ENCODE measurements at places on chromosomes 4 and X.

- H3K27me3 ChIP-seq, result no peaks in the 10 kb centered on the region
- no peak overlapping the region for H3K4me3 ChIP-seq
- H3K4me1 ChIP-seq, result no peaks in the 10 kb centered on the region
- DNase-seq, result no peak
- no peak overlapping the region for H3K27ac ChIP-seq
Observed at GRCh38 chrX:22690116-22690515, 309.6 kb upstream of the DDX53 start.

- H3K27me3 ChIP-seq, result no peaks in the 10 kb centered on the region
- no peak overlapping the region for H3K4me3 ChIP-seq
- no peak overlapping the region for H3K27ac ChIP-seq
- no peak for DNase-seq
Observed at GRCh38 chrX:10884246-10884645, 226.9 kb upstream of the HCCS start.

- no peak for DNase-seq
- H3K4me3 ChIP-seq, result no peak overlapping the region
- H3K27me3 ChIP-seq, result no peaks in the 10 kb centered on the region
- H3K4me1 ChIP-seq, result no peaks in the 10 kb centered on the region
Observed at GRCh38 chr4:165768281-165768680, 104.8 kb upstream of the TLL1 start.

GRCh38 chr4:168744021-168744420 is 247.2 kb downstream of the PALLD start:
- H3K4me1 ChIP-seq, result peaks cover 35% of the 10 kb centered on the region
- no peaks in the 10 kb centered on the region for H3K27me3 ChIP-seq
- H3K36me3 ChIP-seq, result peaks cover 14% of the 10 kb centered on the region
- H3K4me3 ChIP-seq, result no peak overlapping the region

- H3K27ac ChIP-seq, result no peak overlapping the region
- H3K4me1 ChIP-seq, result peaks cover 4% of the 10 kb centered on the region
- no peaks in the 10 kb centered on the region for H3K27me3 ChIP-seq
- no peak overlapping the region for H3K4me3 ChIP-seq
Observed at GRCh38 chr4:82381661-82382296, 8.0 kb upstream of the HNRNPD start.

DNA sequence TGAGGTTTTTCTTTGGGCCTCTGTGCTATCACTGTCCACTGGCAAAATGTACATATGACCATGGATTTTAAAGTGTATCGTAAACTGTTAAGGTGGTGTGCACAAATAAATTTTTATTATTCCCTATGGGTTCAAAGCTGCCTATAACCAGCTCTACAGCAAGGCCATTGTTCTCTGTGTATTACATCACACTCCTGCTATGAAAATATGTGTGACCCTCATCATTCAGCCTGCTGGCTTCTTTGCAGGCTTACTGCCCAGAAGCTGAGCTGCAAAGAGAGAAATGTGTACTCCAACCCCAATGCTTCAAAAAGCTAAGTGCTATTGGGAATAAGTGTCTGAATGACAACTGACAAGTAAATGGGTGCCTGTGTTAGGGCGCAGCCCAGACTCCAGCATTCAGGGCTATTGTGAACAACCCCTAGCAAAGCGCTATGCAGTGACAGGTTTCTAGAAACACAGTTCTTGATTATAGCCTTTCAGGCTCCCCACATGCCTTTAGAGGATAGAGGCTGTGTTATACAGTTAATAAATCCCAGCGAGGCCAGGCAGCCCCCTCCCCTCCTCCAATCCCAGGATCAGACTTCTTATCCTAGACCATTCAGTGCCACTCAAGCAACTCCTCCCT is 220.4 kb upstream of the RADX start:
- no peak overlapping the region for H3K27ac ChIP-seq
- no peaks in the 10 kb centered on the region for H3K27me3 ChIP-seq
- no peaks in the 10 kb centered on the region for H3K4me1 ChIP-seq
- H3K36me3 ChIP-seq, result no peaks in the 10 kb centered on the region

- no peaks in the 10 kb centered on the region for H3K4me1 ChIP-seq
- no peak for DNase-seq
- no peaks in the 10 kb centered on the region for H3K27me3 ChIP-seq
- H3K36me3 ChIP-seq, result peaks cover 12% of the 10 kb centered on the region
- H3K27ac ChIP-seq, result no peak overlapping the region
Observed at GRCh38 chrX:56813318-56813837, 84.3 kb downstream of the NBDY start.

DNA sequence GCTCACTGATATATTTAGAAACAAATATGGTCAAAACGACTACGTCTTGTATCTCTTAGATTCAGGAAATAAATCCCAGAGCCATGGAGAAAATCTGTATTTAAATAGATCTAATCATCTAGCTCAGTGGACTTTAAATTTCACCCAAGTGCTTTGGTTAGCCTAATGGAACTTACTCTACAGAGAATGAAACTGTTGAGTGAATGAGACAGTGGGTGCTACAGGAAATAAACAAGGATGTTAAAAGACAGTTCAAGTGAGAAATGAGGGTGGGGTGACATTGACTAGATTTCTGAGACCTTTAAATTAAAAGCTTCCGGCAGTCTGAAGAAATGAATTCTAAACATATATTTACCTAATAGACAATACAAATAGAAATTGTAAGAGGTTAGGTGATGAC is 2197.0 kb downstream of the ARAP2 start:
- H3K4me3 ChIP-seq, result no peak overlapping the region
- no peak overlapping the region for H3K27ac ChIP-seq
- H3K27me3 ChIP-seq, result no peaks in the 10 kb centered on the region
- no peaks in the 10 kb centered on the region for H3K4me1 ChIP-seq
- H3K36me3 ChIP-seq, result no peaks in the 10 kb centered on the region
- no peak for DNase-seq

GRCh38 chr4:184165291-184165690 is 52.4 kb downstream of the ENPP6 start:
- no peak overlapping the region for H3K27ac ChIP-seq
- no peak overlapping the region for H3K4me3 ChIP-seq
- DNase-seq, result no peak
- H3K27me3 ChIP-seq, result peaks cover 43% of the 10 kb centered on the region

- H3K27me3 ChIP-seq, result no peaks in the 10 kb centered on the region
- H3K4me1 ChIP-seq, result peaks cover 42% of the 10 kb centered on the region
- no peak for DNase-seq
- peak overlapping the region; percentile 52 for H3K27ac ChIP-seq
- peak overlapping the region; percentile 59 for H3K4me3 ChIP-seq
Observed at GRCh38 chrX:112819008-112819640, 21.5 kb downstream of the AMOT start.

DNA sequence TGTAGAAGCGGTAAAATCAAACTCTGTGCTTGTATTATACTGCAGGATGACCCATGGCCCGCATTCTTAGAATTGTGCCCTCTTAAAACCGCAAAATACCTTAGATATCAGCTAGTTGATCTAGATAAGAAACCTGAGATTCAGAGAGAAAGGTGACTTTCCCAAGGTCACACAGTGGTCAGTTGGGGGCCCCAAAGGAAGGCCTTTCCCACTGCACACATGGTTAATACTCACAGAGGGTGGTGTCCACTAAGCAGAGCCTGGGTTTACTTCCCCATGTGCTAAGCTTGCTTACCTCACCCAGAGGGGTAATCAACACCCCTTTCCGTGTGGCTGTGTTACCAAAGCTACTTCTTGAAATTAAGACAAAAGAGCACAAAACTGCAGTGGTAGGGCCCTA is 66.3 kb downstream of the RBM47 start:
- peaks cover 48% of the 10 kb centered on the region for H3K4me1 ChIP-seq
- no peaks in the 10 kb centered on the region for H3K27me3 ChIP-seq
- DNase-seq, result no peak
- peak overlapping the region; percentile 45 for H3K4me3 ChIP-seq

DNA sequence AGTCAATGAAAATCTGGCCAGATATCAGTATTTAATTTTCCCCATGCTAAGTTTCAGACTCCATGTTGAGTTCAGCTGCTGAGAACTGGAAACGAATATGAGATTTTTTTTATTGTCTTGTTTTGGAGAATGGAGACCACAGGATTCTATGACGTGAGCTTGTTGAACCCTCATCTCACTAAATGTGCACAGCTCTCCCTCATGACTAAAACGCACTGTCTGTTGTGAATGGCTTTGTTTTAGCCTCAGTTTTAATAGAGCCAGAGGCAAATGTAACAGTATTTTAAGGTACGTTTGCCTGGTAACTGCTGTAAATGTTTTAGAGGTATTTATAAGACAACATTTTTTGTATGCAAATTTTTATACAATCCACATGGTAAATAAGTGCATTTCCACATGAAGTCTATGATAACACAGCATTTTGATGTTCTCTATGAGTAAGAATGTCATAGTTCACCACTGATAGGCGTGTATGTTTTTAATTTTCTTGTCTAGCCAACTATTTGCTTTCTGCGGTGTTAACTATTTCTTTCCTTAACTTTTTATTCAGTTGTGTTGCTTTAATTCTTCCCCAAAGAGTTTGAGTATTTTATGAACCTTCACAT is 1159.3 kb upstream of the TENM3 start:
- no peaks in the 10 kb centered on the region for H3K27me3 ChIP-seq
- H3K4me1 ChIP-seq, result no peaks in the 10 kb centered on the region
- H3K4me3 ChIP-seq, result no peak overlapping the region
- H3K27ac ChIP-seq, result no peak overlapping the region
- H3K36me3 ChIP-seq, result no peaks in the 10 kb centered on the region
- no peak for DNase-seq
